Hematopoietic multipotent progenitor cell treated with erythropoietin and hydrocortisone succinate and interleukin-3 and kit ligand, for 6 days (in vitro differentiated cells): ENCODE measurements at places on chromosomes 2 and 18.

DNA sequence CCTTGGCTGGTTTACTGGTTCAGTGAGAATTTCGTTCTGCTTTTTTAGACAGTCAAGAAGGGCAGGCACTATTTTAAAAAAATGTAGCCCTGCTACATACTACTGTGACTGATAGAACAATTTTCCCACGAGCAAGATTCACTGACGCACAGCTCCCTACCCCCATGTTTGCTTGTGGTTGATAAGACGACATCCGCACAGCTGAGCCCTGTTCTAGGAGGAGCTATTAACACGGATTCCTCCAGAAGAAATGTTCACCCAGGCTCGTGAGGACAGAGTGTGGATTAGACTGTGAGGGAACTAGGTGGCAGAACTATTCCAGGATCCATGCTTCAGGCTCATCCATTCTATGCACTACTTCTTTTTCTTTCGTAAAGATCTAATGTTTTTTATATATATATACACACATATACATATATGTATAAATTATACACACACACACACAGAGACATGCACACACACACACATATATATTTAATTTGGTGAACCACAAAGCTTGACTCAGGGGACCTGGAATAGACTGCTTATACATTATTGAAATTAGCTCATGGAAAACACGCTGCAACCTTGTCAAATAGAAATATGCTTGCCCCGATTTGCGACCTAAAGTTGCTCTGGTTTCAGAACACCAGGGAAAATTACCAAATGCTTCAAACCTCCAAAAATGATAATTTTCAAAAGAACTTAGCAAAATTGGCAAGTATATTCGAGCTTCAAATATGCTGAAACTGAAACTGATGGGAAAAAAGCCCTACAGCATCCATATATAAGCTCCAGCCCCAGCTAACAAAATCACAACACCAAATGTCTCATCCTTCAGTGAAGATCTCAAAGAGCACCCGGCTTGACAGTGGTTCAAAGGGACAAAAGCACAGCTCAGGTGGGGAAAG is 370.4 kb downstream of the SOCS6 start:
- DNase-seq: peak; percentile 93

DNA sequence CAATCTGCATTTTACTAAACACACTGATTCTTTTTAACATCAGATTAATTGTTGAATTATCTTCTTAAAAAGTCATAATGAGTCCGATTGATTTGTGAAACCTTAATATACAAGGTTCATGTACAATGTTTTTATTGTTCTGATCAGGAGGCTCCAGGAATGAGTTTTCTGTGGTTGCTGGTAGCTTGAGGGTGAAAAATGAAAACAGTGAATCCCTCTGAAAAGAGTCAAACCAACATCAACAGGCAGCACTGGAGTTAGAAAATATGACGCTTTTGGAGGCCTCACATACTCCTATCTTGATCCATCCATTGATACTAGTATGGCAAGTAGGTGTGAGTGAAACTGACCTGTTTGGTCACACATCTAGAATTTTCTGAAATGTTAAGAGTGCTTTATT is 216.3 kb upstream of the ETAA1 start:
- DNase-seq: no peak

DNA sequence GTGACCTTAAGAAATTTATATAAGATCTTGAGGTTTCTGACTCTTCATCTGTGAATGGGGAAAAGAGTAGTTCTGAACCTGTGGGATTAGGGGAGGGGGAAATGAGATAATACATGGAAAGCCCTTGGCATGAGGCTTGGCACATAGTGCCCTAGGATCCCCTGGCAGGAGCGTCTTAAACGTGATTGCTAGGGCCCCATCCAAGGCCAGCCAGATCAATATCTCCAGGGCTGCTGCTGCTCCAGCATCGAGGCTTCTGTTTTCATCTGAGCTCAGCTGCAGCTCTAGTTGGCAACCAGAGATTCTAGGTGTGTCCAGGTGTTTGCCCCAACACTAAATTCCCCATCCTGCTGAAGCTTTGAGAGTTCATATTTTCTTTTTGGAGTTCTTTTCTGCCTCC is 71.0 kb downstream of the IL1R2 start:
- DNase-seq: no peak

- DNase-seq: no peak
These were observed 245.2 kb upstream of the SPHKAP start for GRCh38 chr2:228426502-228427216.

- DNase-seq: no peak
These were observed 58.1 kb downstream of the CLASP1 start for GRCh38 chr2:121591199-121591598.
